ENCODE measurements at places on chromosomes 7 and 10.

DNA sequence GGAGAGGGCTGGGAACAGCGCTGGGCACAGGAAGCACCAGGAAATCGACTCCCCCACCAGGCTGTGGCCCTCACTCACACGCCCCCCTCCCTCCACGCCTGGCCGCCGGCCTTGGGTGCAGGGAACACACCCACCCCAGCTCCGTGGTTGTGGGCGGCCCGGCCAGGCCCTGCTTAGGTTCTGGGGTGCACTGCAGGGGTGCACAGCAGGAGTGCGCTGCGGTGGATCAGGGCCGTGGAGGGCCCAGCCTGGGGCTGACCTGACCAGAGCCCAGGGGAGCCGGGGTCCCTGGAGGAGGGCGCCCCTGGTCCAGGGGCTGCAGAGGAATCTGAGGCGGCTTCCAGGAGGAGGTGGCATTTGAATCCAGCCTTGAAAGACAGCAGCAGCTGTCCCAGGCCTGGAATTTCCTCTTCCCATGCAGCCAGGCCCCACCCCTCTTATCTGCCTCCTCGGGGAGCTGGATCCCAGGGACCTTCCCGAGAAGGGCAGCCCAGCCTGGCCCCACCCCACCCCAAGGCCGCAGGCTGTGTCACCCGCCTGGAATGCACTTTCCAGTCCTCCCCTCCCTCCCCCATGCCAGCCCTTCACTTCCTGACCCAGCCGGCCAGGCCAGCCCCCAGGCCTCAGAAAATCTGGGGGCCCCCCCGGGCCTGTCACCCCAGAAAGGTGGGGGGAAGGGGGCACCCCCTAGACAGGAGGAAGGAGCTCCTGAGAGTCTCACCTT, 18.4 kb upstream of the PDGFA start:
- no peak for DNase-seq

DNA sequence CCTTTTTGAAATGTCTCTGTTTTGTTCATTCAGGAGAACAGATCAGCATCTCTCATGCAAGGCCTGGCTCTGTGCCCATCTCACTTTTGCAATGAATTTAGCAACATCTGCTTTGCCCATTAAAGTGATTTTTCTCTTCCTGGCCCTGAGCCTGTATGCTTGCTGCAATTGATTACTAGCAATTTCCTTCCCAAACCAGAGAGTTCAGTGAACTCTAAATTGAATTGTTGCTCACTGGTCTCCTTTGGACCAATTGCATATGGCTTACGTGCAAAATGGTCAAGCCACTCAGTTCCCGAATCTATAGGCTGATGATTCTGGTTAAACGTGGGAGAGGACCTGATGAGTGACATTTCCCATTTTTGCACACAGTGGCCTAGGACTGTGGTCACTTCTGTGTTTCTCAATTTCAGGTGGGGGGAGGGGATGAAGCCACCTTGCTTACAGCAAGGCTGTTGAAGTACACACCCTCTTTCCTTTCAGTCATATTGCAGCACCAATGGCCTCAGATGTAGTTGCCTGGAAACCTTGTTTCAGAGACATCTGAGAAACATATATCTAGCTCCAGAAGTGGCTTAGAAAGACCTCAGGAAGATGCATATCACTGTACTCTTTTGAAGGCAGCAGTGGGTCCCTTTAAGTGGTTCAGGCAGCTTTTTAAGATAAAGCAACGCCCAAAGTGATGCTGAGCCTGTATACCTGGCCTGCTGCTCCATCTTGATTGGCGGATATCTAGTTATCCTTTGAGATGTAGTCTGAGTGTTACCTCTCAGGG, 201.4 kb downstream of the PTEN start:
- peak; percentile 82 for DNase-seq

DNA sequence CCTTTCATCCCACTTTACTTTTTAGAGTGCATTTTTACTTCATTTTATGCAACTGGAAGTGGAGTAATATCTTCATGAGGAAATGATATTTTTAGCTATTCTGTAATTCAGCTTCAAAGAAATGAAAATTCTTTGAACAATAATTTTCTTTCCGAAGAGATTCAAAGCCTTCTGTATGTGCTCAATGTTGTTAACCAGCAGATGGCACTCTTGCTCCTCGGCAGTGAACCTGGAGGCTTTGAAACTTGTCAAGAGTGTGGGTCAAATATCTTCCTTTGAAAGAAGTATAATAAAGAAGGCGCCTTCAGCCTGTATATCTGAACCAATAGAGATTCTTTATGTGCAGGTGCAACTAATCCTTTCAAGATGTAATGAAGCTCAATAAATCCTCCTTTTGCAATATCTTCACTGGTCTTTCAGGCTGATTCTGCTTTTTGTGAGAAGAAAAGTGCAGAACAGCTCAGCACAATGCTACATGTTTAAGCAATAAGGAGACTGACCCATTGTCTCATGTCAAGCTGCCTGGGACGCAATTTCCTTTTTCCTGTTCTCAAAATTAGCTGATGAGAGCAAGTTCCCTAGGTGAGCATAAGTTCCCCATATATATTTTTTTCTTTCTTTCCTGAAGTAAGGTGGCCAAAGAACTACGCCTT, 258.4 kb downstream of the SEMA3A start:
- DNase-seq = peak; percentile 31

DNA sequence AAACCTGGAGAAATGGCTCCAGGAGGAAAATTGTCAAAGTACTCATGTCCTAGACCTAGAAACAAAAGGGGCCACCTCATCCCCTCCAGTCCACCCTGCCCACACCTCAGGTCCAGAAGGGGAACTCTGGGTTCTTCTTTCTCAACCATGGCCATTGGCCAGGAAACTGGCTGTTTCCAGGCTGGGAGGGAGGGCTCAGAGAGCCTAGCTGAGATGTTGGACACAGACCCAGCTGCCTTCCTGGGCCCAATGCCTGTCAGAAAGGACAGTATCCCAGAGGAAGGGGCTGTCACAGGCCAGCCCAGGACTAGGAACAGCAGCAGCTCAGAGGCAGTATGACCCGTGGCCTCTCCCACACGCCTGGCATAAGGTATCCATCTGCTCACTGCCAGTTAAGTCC, 9.6 kb downstream of the GRID1 start:
- peak; percentile 41 for DNase-seq

- DNase-seq = no peak
These were observed 13.9 kb downstream of the TUBAL3 start for GRCh38 chr10:5390607-5391205.

DNA sequence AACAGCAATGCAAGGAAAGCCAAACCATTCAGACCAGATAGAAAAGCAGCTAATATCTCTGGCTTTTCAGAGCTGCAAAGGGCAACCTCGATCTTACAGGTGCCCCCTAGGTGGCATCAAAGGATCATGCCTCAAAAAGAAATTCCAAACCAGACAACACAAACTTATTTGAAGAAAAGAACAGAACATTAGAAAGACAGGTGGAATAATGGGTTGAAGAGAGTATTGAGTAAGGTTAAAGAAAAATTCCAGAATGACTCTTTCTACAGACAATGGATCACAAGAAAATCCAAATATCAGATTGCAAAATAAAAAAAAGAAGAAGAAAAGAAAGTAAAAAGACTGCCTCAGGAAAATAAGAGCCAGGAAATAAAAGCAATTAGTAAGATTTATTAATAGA, 213.7 kb downstream of the ELMO1 start:
- DNase-seq = no peak

DNA sequence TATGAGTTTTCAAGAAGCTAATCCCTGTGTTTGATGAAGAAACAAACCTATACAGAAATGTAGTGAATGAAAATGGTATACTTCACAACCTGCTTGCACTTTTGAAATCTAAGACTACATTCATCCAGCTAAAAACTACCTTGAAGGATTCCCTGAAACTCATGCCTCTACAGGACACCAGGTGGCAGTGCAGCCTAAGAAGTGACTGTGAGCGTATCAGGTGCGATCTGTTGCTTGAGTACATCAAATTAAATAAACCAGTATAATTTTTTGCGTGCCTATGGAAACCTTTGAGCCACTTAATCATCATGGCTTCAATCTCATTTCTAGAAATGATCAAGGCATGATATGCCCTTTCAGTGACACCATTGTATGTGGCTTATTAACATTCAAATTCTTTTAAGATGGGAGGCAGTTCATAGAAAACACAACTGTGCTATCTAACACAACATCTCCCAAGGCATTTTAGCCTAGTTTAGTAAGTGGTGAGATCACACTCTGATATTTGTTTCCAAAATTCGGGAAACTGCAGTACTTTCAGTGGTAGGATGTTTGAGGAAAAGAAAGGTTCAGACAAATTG, 57.4 kb downstream of the PPP1R17 start:
- peak; percentile 74 for DNase-seq

GRCh38 chr7:23486002-23486773, 15.9 kb upstream of the IGF2BP3 start:
- DNase-seq = no peak

DNA sequence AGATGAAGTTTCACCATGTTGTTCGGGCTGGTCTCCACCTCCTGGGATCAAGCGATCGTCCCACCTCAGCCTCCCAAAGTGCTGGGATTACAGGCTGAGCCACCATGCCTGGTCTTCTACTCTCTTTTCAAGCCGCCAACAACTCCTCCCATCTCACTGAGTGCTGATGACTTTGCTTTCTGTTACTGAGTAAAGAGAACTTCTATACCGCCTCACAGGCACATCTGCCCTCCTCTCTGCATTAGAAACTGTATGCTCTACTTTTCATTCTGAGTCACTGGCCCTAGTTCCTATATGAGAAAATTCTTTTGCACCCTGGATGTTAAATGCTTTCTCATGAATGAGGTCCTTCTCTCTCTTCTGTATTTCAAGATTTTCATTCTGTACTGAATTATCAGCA, 2.2 kb upstream of the ZNF239 start:
- DNase-seq = no peak

DNA sequence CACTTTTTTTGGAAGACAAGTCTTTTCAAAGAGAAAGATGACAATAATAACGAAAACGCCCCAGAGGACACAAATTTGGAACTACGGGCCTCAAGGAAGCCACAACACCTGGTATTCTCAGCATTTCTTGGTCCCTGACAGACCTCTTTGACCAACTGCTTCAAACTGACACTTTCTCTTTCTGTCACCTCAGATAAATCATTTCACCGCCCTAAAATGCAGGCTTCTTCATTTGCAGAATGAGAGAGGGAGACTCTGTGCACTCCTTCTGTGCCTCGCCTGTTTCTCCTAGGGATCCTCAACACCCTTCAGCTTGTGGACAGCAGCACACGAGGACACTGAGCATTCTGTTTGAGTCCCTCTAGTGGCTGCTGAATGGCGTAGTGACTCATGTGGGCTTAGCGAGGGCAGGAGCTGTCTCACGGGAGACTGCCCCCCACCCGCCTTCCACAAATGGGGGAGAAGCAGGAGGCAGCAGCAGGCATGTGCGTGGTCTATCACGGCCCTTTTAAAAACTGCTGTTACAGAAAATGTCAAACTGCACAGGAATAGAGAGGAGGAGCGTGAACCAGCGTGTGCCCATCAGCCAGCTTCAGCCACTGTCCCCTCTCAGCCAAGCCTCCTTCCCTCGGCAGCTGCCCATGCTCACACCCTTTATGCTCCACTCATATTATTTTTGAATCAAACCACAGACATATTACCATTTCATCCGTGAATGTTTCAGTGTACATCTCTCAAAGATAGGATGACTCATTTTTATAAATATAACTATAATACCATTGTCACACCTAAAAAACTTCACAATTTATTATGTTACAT, 41.4 kb downstream of the GSDME start:
- no peak for DNase-seq

DNA sequence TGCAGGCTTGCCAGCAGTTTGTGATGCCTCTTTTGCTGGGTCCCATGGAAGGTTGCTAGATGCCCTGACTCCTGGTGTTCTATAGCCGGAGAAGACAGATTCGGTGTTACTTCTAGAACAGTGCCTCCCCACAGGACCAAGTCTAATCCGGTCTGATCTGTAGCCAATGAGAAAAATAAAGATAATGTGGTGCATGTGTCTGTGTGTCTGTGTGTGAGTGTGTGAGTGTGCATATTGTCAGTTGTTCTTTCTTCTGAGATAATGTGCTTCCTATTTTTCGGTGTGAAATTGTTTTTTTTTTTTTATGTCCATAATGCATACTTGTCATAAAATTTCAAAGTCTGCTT, 29.7 kb upstream of the ZNRF2 start:
- no peak for DNase-seq

- no peak for DNase-seq
These were observed 36.1 kb upstream of the TARP start for GRCh38 chr7:38309555-38309954.

DNA sequence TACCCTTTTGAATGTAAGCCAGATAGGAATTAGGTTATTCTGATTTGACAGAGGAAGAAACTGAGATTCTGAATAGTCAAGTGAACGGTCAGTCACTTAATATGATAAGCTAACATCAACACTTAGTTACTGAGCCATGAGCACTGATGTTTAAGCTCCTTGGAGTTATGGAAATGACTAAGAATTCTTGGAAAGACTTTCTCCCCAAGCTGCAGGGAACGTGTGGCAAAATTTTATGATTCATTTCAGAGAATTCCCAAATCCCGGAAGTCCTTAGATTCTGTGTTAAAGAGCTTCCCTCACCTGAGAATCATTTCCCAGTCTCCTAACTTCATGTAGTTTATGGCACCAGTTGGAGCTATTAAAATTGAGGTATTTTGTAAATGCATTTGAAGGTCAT, 330.9 kb downstream of the XPNPEP1 start:
- no peak for DNase-seq

DNA sequence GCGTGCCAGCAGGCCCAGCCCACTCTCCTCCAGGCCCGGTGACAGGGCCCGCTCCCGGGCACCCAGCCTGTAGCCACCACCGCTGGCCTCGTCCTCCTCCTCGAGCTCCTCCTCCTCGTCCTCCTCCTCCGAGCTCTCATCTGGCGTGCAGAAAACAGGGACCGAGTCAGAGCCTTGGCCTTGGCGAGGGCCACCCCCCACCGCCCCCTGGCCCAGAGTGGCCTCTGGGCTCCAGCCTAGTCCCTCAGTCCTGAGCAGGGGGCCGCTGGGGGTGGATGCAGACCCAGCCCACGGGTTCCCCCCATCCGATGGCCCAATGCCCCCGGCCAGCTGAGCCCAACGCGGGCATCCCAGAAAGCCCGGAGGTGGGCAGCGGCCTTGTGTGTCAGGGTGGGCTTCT, 62.9 kb downstream of the SLC29A4 start:
- DNase-seq = no peak
